ENCODE measurements at places on chromosomes 13 and 19.

DNA sequence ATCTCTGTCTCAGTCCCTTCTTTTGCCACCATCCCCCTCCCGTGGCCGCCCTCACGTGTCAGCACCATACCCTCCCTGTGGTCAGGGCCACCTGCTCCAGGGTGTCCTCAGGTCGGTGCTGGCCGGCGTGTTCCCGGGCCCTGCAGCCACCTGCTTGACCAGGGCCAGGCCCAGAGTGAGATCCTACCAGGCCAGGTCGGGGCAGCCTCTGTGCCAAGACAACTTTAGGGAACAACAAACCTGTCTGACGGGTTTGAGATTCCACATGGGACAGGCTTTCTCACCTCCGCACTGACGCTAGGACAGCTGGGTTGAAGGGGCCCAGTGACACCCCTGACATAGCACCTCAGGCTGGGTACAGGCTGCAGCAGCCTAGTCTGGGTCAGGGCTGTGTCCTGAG lies 7.5 kb upstream of the SBNO2 start:
- DNase-seq: no peak

- no peak for DNase-seq
Observed at GRCh38 chr13:36717966-36718545, 44.2 kb downstream of the SERTM1 start.

- no peak for DNase-seq
Observed at GRCh38 chr19:3899531-3900294, 19.2 kb downstream of the ATCAY start.

- peak; percentile 56 for DNase-seq
Observed at GRCh38 chr19:41641879-41642485, 15.1 kb upstream of the CEACAM4 start.

DNA sequence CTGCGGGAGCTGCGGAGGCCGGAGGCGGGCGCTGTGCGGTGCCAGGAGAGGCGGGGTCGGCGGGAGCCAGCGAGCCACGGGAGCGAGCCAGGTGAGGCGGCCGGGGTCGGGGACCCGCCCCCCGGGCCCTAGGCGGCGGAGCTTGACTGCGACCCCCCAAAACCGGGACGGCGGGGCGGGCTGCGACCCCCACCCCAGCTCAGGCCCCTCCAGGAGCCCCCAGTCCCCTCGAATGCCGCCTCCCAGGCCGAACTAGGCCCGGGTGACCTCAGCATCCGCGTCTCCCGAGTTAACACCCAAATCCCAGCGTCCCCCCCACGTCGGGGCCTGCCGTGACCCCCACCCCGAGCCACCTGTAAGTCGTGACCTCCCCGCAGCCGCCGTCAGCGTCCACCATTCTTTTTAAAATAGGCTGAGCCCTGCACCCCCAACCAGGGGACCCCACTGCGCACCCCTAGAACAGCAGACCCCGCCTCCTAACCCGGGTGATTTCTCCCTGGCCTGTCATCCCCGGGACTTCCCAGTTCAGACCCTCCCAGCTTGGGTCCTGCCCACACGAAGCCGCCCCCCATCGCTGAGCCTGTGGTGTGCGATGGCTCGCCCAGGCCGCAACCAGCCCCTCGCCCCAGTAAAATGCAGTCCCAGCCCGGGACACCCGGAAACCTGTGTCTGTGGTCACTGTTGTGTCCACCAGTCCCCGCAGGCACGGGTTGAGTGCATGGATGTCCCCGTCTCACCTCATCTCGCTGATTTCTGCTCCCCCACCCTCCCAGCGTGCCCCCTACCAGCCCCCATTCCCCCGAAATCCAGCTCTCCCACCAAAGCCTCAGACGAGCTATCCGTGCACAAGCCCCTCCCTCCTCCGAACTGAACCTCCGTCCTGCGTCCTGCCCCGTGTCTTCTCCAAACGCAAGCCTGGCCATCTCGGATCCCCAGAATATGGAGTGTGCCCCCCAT lies 551 bp downstream of the FZR1 start:
- DNase-seq: no peak

- no peak for DNase-seq
Observed at GRCh38 chr13:50286324-50286723, 271.1 kb downstream of the KCNRG start.
